Cortex of kidney (tissue), 1 donor: ENCODE measurements at places on chromosomes 5 and 9.

GRCh38 chr5:53714667-53715010 is 154.2 kb downstream of the NDUFS4 start:
- DNase-seq, result no peak

DNA sequence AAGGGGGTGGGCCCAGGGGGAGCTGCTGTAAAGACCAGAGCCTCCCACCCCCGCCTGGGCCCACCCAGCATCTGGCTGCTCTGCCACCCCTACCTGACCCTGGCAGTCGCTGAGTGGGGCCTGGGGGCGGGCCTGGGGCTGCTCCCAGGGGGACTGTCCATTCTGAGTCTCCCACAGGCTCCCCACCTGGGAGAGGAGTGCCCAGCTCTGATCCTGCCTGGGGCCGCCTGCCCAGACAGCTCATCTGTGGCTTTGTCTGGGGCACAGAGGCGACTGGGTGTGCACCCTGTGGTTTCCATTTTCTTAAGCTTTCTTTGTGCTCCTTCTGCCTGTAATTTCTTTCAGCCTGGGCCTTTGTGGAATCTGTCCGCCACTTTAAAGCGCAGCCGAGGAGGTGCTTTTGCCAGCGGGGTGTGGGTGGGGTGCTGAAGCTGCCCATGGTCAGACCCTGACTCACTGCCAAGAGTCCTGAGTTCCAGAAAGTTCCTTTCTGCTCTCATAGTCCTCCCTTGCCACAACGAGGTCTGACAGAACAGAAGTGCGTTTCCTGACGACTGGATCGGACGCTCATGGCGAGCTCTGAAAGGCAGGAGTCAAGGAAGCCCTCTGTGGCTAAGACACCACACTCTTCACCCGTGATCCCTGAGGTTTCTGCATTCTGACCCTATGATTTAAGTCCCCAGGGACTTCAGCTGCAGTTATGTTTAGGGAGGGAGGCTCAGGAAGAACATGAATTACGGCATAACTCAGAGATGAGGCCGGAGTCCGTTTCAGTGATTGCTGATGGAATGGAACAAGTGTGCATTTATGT is 225.0 kb downstream of the FANCC start:
- DNase-seq, result no peak

GRCh38 chr5:171745602-171746001 is 40.0 kb upstream of the SMIM23 start:
- no peak for DNase-seq

- DNase-seq, result no peak
Measured at GRCh38 chr5:132822650-132823480, 7.6 kb downstream of the SHROOM1 start.

DNA sequence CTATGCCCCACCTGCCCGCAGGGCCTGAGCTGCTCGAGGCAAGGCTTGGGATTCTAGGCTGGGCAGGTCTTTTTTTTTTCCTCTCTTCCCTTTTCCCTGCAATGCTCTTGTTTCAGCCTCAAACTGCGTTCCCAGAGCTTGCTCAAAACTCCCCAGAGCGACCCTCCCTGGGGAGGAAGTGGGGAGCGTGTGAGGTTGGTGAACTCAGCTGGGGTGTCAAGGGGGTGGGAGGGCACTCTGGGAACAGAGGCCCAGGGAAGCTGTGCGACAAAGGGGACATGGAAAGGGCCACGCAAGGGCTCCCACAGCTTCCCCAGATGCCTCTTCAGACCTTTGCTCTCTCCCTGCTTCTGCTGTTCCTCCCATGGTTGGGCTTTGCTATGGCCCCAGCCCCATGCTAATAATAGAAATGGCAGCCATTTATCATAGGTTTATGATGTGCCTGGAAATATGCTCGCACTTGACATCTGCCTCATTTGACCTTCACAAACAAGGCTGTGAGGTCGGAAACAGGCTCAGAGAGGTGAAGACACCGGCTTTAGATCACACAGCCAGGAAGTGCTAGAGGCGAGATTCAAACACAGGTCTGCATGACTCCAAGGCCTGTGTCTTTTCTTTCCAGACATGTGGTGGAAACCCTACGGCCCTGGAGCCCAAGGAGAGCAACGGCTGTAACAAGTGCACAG is 40.9 kb upstream of the IL17B start:
- no peak for DNase-seq

- DNase-seq, result no peak
Measured at GRCh38 chr5:90514520-90514919, 14.9 kb downstream of the LYSMD3 start.

- no peak for DNase-seq
Measured at GRCh38 chr9:130487500-130487899, 42.7 kb downstream of the ASS1 start.

DNA sequence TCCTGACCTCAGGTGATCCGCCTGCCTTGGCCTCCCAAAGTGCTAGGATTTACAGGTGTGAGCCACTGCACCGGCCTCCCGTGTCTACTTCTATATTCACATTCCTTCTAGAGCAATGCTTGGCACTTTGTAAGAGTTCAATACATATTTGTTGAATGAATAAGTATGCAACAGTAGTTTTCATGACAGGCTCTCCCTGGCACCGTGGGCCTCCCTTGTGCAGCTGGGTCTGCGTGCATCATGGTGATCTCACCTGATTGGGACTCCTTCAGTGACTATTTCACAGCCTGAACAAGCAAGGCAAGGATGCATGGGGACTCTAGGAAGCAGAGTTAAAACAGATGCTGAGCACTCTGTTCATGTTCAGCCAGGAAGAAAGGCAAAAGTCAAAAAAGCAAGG is 6.8 kb upstream of the ZBTB34 start:
- DNase-seq, result no peak

DNA sequence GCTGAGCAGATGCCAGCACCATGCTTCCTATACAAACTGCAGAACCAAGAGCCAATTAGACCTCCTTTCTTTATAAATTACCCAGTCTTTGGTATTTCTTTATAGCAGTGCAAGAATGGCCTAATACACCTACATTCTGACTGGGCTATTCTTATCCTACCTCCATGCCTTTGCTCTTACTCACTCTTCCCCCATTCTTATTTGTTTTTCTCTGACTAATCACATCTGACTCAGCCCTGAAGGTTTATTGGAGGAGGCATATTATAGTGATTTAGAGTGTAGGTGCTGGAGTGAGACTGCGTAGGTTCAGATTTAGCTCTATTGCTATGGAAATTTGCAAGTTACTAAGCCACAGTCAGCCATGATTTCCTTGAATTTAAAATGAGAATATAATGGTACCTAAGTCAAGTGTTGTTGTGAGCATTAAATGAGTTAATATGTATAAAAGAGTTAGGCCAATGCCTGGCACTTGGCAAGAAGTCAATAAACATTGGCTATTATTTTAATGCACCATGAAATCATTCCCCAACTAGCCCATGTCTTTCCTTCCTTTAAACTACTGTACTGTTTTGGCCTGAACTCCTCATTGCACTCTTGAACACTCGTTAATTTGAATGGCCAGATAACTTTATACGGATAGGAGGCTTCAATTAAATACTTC is 531.2 kb upstream of the ZNF608 start:
- DNase-seq, result no peak

GRCh38 chr5:113194591-113194990 is 218.0 kb downstream of the DCP2 start:
- no peak for DNase-seq

DNA sequence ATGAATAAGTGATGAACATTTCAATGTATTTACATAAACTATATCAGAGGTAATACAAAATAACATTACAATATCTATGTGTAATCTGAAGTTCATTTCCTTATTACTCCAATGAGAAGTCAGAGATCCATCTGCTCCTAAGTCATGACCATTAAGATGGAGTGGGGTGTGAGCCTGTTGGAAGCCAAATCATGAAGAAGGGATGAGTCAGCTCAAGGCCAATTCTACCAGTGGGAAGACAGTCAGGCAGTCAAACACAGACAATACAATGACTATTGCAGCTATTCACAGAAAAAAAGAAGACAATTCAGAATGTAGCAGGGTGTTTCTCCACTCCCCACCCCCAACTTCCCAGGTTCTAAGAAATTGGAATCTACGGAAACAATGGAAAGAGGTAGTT is 155.0 kb downstream of the NFIB start:
- no peak for DNase-seq

- no peak for DNase-seq
Measured at GRCh38 chr9:96565671-96566497, 53.8 kb downstream of the CDC14B start.

DNA sequence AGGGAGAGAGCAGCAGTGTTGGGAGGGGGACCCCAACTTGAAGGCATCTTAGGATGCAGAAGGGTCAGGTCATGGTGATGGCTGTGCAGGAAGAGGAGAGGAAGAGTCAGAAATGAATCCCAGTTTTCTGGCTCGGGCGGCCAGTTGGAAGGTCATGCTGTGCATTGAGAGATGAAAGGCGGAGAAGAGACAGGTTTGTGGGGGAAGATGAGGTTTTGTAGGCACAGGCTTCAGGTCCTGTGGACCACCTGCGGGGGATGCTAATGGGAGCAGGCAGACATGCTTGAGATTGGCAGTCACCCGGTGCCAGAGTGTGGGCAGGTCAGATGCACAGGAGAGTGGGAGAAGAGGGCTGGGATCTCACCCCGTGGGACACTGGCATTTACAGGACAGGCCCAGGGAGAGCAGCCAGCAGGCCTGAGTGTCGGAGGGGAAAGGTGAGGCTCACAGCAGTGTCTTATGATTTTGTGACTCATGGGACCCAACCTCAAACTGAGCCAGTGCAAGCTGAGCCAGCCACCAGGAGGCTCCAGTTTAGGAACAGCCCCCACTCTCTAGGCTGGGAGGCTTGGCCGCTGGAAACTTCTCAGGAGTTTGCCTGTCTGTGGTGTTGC is 17.5 kb downstream of the STXBP1 start:
- DNase-seq, result no peak

DNA sequence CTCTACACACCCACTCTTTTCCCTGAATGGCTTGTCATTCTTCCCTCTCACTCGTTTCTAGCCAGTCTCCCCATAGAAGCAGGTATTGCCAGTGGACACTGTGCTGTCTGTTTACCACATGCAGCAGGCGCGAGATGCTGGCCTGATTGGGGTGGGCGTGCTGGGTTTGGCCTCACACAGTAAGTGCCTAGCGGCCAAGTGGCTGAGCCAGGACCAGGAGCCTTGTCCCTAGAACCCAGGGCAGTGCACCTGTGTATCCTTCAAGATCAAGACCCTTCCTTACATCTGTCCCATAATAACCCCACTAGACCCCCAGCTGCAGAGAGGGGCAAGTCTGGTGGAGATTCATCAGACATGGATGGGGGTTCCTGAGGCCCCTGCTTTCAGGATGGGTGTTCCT is 112.8 kb upstream of the IRX4 start:
- DNase-seq, result no peak
